ENCODE measurements at places on chromosomes 1 and 21.
A peak's percentile ranks its signal among the peaks of the same experiment; 100 is the strongest.

DNA sequence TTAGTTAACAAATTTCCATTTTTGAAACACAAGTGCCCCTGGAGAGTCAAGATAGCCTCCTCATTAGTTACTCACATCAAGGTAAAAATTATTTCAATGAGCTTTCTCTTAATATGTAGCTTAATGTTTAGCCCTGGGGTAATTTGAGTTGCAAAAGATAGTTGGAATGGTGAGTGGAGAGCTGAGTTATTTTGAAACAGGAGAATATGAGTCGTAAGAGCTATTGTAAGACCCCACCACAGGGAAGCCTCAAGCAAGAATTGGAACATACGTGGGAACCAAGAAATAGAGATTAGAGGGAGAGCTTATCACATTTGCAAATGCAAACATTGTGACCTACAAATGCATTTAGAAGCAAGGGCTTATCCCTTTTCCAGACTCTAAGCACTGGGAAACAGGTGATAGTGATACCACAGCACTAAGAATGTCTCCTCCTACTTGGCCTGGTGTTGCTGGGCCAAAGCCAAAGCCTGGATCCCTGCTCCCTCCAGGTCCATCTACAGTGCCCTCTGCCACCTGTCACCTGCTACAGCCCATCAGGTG lies 635.1 kb downstream of the PTPRC start:
- no peak for DNase-seq

GRCh38 chr1:59043796-59044195 lies 253.1 kb upstream of the FGGY start:
- DNase-seq, result no peak

- DNase-seq, result no peak
These were observed 19.1 kb downstream of the ASTN1 start for GRCh38 chr1:177145106-177146070.

GRCh38 chr1:145859491-145860023 lies 676 bp upstream of the PIAS3 start:
- DNase-seq, result peak; percentile 15

DNA sequence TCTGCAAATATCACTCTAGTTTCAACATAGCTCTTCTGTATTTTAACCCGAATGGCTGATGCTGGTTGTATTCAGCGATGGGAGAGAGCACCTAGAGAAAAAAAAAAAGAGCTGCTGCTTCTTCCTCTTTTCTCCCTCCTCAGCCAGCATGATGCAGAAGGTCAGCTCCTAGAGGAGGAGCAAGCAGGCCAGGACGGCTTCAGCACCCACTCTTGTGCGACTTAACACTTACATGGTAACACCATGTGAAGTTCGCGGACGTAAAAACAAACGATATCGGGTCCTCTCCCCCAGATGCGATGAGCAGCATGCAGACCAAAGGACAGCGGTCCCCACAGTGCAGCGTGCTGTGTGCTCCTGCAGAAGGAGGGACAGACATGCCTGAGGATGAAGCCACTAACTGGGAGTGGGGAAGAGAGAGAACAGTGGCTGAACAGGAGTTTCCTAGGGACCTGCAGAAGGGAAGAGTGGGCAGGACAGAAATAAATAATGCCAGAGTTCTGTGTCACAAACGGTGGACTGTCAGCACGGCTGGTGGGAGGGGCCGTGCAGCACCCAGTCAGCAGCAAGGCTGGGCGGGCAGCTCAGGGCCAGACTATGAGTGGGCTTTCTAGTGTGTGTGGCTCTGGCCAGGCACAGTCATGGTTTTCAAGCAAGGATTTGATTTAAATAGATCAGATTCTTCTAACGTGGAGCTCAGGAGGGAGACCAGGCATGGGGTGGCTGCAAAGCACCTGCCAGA lies 11.4 kb upstream of the B3GALT5 start:
- no peak for DNase-seq

DNA sequence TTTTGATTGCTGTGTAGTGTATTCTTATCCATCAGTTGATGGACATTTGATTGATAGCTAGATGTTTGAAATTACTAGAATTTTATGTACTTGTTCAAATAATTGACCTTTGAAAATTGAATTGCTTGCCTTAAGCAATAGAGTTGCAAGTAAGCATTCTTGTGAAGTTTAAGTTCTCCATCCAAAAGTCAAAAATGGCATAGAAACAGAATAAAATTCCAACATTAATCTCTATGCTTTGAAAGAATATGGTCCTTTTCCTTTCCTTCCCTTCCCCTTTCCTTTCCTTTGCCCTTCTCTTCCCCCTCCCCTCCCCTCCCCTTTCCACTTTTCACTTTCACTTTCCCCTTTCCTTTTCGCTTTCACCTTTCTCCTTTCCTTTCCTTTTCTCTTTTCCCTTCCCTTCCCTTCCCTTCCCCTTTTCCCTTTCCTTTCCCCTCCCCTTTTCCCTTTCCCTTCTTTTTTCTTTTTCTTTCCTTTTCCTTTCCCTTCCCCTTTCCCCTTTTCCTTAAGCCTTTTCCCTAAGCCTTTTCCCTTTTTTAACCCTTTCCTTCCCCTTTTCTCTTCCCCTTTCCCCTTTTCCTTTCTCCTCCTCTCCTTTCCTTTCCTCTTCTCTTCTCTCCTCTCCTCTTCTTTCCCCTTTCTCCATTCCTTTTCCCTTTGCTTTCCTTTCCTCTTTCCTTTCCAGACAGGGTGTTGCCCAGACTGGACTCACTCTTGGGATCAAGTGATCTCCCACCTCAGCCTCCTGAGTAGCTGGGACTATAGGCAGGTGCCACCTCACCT lies 67.4 kb downstream of the SASS6 start:
- no peak for DNase-seq

- peak; percentile 23 for DNase-seq
These were observed 26.4 kb upstream of the CTTNBP2NL start for GRCh38 chr1:112369392-112370285.

- DNase-seq, result no peak
These were observed 31.8 kb downstream of the APP start for GRCh38 chr21:26138615-26139257.

- no peak for DNase-seq
These were observed 19.8 kb downstream of the SLC25A33 start for GRCh38 chr1:9558946-9559545.

- no peak for DNase-seq
These were observed 710 bp upstream of the PALMD start for GRCh38 chr1:99645203-99645602.

GRCh38 chr1:6272868-6273267 lies 12.0 kb upstream of the GPR153 start:
- DNase-seq, result no peak

GRCh38 chr1:7313826-7314225 lies 457.3 kb upstream of the VAMP3 start:
- no peak for DNase-seq

GRCh38 chr1:67146539-67146938 lies 11.8 kb upstream of the C1orf141 start:
- DNase-seq, result no peak

GRCh38 chr1:85124091-85124490 lies 75.8 kb upstream of the MCOLN3 start:
- DNase-seq, result peak; percentile 21

DNA sequence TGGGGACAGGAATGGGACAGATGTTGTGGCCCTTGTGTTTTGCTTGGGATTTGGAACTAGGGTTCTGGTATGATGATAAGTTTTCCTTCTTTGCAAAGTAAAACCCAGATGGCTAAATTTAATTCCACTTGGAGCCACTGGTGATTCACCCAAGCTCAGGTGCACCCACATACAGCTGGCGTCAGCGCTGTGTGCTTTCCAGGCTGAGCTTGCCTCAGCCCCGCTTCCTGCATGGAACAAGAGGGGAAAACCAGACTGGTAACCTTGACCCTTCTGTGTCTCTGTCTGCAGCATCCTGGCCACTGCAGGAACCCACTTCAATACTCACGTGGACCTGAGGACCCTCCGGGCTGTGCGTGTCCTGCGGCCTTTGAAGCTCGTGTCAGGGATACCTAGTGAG lies 94.2 kb downstream of the CACNA1E start:
- no peak for DNase-seq

GRCh38 chr1:64518692-64519481 lies 49.0 kb downstream of the CACHD1 start:
- no peak for DNase-seq

DNA sequence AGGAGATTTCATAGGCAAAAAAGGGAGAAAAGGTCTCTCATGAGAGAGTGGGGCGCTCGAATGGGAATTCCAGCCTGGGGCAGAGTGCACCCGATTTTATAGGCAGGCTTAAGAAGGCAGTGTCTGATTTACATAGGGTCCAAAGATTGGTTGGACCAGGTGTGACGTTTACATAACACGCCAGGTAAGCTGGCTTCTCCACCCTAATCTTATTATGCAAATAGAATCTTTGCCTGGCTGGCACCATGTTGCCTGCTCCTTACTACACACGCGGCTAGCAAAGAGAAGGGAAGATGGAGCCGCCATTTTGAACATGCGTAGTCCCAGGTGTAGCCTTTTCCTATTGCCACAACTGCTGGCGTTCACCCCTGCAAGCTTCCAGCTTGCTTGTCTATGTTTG lies 103.7 kb downstream of the SLC16A1 start:
- DNase-seq, result no peak

DNA sequence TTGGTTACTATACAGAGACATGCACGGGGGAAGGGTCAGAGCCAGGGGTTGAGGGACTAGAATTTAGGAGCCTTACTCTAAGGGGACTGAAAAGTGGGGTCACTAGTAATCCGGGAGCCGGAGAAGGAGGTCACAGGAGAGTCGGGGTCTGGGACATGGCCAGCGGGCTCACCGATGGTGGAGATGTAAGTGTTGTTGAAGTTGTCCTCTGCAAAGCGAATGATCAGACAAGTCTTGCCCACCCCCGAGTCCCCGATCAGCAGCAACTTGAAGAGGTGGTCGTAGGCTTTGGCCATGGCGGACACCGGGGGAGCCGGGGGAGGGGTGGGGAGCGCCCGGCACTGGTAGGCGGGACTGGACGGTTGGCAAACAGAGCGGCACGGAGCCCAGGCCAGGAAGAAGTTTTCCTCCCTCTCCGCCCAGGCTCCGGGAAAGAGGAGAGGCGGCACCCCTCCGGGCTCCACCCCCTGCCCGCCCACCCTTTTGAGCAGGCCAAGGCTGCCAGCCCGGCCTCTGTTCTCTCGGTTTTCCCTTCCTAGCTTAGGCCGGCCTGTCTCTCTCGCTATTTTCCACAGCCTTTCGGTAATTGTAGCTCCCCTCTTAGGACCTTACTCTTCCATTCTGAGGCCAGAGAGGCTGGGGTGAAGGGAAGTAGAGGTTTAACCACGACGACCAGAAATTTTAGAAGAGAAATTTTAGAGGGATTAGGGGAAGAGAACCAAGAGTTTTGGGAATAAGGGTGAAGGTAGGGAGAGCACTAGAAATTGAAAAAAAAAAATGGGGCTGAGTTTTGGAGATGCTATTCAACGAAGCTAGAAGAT lies at the start of gene RAB13:
RAB13 (minus strand) TSS at position 399 of the 821 bp plus-strand sequence; CDS start at position 296, 103 bp downstream.
- peak; percentile 24 for DNase-seq

DNA sequence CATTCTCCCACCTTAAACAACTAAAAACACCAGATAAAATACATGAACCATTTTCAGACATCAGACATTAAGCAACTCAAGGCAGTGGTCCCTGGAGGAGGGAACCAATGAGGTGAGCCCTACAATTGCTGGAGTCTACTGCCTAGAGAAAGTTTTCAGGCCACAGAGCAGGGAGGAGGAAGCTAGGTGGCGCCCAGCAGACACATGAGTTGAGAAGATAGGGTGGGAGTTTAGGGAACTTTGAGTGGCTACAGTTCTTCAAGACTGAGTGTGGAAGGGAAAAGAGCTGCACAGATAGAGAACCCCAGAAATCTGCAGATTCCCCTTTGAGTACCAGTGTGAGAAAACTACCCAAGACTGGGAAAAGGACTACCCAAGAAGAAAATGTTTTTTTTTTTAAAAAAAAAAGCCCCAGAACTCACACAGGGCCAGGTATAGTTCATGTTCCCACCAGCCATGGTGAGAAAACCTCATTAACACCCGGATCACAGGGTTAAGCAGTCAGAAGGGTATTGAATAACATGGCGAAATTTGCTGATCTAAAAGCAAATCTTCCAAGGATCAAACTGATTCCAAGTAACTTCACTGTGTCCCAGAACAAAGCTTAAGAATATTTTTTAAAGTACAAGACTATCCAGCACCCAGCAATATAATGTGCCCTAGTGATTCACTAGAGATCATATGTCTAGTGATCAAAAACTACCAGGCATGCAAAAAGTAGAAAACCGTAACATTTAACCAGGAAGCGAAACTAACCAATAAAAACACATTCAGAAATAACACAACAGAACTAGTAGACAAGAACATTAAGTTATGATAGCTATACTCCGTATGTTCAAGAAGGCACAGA lies 12.0 kb downstream of the ALDH9A1 start:
- DNase-seq, result no peak

DNA sequence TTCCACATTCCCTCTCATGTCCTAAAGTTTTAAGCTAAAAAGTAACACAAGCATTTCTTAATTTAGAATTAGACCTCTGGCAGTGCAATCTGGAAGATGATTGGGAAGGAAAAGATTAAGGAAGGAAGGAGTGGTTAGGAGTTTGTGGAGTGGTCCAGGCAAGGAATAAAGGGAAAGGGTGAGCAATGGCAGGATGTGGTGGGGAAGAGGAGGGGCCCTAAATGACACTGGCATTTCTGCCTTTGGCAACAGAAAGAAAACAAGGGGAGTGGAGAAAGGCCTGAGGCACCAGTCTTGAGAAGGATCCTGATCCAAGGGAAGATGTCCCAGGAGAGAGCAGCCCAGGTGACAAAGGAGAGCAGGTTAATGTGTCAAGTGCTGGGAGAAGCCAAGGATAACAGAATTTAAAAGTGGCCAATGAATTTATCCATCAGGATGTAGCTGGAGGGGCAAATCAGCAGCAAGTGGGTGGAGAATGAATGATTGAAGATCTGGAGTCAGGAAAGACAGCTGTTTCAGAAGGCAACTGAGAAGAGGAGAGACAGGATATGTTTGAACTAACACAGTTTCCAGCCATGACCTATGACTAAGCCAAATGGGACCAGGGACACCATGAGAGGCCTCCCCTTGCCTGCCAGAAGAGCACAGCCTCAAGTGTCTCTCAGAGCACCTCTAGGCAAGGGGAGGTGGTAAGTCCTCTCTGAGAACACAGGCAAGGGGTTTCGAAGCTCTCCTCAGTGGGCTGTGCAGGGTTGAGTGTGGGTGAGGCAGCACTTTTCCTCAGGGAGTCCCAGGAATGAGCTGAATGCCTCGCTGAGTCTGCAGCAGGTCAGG lies 20.9 kb upstream of the LY9 start:
- no peak for DNase-seq

- DNase-seq, result no peak
These were observed 6.0 kb upstream of the SCYL3 start for GRCh38 chr1:169899519-169900217.

DNA sequence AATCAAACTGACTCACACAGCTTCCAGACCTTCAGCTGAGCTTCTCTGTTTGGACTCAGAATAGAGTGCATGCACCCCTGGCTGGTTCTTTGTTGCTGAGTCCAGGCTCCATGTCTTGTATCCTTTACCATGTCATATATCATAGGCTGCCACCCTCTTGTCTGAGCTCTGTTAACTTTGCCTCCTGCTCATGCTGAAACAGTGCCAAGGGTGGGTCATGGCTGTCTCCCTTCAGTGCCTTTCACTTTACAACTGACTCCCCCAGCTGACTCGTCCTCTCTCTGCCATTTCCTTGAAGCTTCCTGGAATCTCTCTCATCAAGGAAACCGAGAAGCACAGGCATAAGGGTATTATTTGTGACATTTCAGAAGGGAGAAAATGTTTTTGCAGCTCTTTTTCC lies 885.3 kb downstream of the TTLL7 start:
- no peak for DNase-seq

- no peak for DNase-seq
These were observed 290.0 kb downstream of the SETD4 start for GRCh38 chr21:35770101-35770945.

- DNase-seq, result no peak
These were observed 48.9 kb upstream of the LPGAT1 start for GRCh38 chr1:211879475-211879874.

Measured in NCI-H1436 treated with DMSO at 0.1 percent for 48 hours (cell line).